ENCODE measurements at places on chromosomes 7 and 10.

GRCh38 chr7:47428052-47428767, 153.7 kb downstream of the TNS3 start:
- no peak for DNase-seq

DNA sequence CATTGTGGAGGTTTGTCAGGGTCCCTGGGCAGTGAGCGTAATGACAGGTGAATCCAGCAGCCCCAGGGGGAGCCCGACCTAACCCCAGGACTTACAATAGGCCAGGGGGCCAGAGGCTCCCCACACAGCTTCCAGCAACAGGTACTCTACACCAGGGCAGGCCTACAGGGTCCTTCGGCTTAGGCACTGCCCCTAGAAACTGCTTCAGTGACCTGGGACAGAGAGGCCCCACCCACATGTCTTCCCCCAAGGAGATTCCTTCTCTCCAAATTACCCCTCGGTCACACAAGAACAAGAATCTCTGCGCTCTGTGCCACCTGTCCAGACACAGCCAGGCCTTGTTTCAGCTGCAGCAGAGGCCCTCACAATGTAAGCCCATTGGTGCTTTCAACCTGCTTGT, 24.4 kb downstream of the SKIDA1 start:
- DNase-seq, result no peak

- no peak for DNase-seq
These were observed 2.1 kb downstream of the ABI1 start for GRCh38 chr10:26858707-26859034.

DNA sequence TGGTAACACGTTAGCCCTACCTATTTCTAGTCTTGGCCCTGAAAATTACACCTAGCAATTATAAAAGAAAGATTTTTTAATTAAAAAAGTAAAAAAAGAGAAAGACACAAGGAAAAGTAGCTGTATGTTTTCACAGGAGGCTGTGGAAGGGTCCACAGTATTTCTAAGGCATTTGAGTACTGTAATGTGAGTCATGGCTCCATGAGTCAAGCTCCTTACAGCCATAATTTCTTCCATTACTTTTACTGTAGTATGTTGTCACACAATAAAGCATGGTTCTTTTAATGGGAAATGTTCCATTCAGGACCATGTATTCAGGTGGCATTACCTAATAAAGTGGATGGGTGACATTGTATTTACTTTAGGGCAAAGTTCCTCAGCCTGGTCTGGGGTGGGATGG, 113.4 kb downstream of the GPR37 start:
- DNase-seq, result no peak

GRCh38 chr10:62812672-62813439, 3.3 kb downstream of the EGR2 start:
- DNase-seq, result no peak

- DNase-seq, result no peak
These were observed 1.2 kb upstream of the ITGB1 start for GRCh38 chr10:32959006-32959920.

DNA sequence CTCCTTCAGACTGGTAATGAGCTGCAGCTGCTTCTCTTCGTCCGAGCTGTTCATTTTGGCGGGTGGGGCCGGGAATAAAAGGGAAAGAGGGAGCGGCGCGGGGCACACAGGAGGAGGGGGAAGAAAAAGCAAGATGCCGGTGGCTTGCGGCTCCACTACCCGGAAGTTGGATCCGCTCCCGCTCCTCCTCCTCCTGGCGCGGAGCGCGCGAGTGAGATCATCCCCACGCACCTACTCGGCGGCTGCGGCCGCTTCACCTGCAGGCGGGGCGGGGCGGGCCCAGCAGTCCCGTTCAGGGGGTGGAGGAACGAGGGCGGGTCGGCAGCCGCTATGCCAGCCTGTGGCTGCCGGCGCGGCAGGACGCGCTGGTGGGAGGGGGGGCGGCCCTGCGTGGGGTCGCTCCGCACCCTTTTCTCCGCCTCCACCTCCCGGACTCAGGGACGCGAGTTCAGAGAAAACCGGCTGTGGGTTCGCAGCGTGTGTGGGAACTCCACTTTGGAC, at the start of gene SHTN1:
Gene SHTN1, minus strand, starts transcription at position 162 of the 501 bp plus-strand sequence. Its CDS starts 108 bp downstream, at position 54.
- peak; percentile 20 for DNase-seq

DNA sequence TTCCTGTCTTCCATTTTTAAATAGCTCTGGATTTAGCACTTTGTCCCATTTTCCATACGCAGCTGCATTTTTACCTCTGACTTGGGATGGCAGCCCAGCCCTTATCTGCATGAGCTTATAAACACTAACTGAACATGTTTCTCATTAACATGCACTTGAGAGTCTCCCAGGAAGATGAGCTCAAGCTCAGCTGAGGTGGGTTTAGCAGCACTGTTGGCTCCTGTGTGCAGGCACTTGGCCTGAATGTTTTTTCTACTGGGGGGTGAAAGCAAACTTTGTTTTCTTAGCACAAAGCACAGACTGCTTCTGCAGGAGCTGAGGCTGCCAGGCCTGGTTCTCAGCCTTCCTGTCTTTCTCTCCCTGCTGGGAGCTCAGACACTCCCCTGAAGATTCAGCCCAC, 1093.6 kb upstream of the AUTS2 start:
- no peak for DNase-seq

DNA sequence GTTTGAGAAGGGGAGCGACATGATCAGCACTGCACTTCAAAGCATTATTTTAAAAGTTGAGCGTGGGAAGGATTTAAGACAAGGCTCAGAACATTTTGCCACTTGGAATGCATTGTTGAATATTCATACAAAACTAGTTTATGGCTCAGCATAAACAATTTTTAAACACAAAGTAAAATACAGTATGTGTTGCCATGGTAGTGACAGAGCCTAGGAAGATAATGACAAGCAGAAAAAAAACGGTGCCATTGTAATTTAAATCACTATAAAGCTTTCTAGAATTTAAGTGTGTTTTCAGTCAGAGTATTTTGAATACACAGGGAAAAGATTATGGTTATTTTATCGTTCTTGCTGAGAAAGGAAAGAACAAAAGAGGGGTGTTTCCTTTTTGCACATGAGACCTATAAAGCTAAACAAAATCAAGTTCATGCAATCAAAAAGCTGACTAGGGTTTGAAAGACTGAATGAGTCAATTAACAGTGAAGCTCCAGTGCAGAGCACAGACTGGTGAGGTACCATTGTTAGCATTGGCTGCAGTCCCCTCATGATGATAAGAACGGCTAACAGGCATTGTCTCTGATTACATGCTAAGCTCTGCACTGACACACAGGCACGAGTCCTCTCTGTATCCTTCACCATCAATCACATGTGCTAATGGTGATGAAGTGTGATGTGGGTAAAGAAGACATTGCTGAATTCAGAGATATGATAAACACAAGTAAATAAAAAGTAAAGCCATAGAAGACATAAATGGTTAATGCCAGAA, 181.9 kb upstream of the VSTM2A start:
- DNase-seq, result no peak

DNA sequence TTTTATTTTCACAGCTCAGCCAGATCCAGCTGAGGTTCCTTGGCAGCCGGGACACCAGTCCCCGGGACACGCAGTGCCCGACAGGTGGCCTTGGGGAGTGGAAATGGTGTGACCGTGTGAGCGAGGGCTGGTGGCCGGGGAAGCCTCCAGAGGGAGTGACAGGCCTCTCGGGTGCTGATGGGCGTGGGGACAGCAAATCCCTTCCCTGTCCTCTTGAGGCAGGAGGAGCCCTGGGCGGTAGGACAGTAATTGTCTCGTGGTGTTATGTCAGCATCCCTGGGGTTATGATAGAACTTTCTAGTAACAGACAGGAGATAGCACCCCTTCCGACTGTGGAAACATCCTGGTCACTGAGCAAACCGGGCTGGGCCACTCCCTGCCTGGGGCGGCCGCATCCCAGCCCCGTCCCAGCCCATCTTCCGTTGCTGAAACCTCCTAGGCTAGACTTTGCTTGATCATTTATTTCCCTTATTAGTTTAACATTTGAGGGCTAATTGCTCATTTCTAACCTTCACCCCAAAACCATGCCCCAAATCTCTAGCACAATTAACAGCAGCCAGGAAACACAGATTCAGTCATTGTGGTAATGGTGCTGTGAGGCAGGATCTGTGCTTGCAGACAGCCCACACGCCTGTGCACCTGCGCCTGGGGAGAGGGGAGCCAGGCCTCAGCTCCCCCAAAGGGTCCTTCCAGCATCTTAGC, 63.3 kb downstream of the ELFN1 start:
- no peak for DNase-seq

GRCh38 chr10:35423505-35424306, 87.4 kb downstream of the CCNY start:
- DNase-seq, result no peak

GRCh38 chr10:117223693-117224430, 17.1 kb upstream of the SLC18A2 start:
- no peak for DNase-seq

DNA sequence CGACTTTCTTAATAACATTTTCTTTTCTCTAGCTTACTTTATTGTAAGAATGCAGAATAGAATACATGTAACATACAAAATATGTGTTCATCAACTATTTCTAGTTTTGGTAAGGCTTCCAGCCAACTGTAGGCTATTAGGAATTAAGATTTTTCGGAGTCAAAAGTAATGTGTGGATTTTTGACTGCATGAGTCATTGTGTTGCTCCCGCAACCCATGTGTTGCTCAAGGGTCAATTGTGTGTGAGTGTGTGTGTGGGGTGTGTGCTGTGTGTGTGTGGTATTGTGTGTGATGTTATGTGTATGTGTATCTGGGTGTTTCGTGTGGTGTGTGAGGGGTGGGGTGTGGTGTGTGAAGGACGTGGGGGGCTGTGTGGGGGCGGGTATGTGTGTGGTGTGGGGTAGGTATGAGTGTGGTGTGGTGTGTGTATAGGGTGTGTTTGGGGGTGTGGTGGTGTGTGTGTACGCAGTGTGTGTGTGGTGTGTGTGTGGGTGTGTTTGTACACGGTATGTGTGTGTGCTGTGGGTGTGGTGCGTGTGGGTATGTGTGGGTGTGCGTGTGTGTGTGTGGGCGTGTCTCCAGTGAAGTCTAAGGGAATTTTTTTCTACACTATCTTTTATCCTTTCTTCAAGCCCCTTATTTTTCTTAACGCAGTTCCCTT, 60.5 kb downstream of the RSU1 start:
- DNase-seq, result no peak

DNA sequence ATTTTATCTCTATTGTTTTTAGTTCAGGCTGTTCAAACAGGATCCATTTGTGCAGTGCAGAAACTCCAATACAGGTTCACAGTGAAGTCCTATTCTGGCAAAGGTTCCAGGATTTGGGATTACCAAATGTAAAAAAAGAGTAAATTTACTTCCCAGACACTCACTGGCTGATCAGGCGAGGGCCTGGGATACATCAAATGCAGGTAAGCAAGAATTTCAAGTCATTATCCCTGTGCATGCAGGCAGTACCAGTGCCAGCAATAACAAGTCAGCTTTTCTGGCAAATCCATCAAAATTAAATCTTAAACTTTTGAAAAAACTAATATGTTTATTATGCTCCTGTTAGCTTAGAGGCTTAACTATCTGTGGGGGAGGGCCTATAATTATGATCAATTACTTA, 6.3 kb downstream of the CDK6 start:
- DNase-seq, result no peak

- DNase-seq, result peak; percentile 25
These were observed 37.4 kb upstream of the EEPD1 start for GRCh38 chr7:36115448-36116321.

- DNase-seq, result no peak
These were observed 1.1 kb downstream of the EGFR start for GRCh38 chr7:55019691-55020465.

GRCh38 chr10:74121368-74121767, 29.3 kb downstream of the AP3M1 start:
- DNase-seq, result no peak

- DNase-seq, result no peak
These were observed 829.0 kb downstream of the TNS3 start for GRCh38 chr7:46752881-46753366.

DNA sequence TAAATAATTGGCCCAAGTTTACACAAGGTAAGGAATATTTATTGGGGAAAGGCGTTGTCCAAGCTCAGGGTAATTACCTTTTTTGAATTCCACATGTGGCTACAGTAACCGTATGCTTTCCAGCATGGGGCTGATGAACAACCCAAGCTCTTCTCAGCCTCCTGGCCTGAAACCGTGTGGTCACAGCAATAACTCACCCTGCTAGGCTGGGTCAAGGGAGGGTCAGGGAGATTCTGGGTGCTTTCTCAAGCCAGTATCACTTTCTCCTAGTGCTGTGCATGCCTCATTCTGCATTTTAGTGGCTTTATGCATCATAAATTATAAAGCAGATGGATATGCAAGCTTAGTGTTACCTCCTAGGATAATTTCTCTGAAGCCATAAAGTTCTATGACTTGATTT, 273.9 kb downstream of the PAXIP1 start:
- DNase-seq, result no peak

- DNase-seq, result no peak
These were observed 77.9 kb downstream of the SRI start for GRCh38 chr7:88141953-88142352.

DNA sequence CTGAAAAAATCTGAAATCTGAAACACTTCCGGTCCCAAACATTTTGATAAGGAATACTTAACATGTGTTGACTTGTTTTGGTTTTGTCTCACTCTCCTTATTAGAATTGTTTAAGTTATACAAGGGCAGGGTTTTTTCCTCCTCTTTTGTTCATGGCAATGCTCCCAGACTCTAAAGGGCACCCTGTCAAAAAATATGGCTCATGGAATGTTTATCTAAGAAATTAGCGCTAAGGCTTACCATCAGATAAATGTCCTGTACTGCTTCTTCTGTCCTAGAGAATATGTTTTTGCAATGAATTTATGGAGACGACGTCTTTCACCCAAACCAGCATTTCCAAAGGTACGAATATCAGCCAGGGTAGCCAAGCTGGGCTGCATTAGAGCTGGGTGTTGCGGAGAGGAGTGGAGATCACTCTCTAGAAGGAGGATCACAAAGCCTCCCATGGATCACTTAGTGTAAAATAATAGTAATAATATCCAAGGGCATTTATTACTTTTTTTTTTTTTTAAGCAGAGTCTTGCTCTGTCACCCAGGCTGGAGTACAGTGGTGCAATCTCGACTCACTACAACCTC, 46.8 kb downstream of the ERLIN1 start:
- no peak for DNase-seq

DNA sequence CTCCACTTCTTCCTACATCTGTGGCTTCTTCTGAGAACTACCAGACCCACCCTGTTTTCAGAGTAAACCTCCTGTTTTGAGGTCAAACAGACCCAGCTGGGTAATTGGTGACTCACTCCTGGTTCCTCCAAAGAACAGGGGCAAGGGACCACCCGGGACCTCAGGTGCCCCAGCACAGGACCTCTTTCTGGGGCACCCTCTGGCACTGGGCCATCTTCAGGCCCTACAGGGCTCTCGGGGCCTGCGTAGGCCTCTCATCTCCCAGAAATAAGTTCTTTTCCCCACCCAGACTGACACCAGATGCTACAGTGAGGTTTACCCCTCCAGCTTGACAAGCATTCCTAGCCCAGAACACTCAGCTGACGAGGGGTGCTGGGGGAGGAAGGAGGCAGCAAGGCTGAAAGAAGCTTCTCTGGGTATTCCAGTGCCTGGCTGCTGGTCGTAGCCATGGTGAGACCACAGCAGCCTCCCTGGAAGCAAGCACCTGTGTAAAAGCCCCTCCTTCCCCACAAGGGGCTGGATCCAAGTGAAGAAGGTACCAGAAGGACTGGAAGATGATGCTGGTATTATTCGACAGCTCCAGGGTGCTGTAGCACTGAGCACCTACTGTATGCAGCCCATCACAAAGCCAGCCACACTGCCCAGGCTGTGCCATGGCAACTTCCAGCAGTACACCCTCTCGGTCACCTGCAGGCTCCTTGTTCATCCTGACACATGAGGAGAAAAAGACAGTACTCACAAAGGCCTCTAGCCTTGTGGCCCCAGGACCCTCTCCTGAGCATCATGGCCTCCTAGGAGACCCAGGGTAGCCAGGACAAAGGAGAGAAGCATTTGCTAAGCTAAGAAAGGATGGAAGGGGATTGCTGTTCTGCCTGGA, 47.4 kb downstream of the ALOX5 start:
- DNase-seq, result no peak

- no peak for DNase-seq
These were observed 340.7 kb upstream of the MKI67 start for GRCh38 chr10:128466831-128467371.
